ENCODE measurements at places on chromosomes 5 and 9.

- no peak for DNase-seq
Measured at GRCh38 chr5:107817951-107818350, 147.2 kb upstream of the EFNA5 start.

- DNase-seq, result no peak
Measured at GRCh38 chr9:4962085-4962484, 23.0 kb upstream of the JAK2 start.

GRCh38 chr5:42791151-42791550 is 20.5 kb downstream of the SELENOP start:
- peak; percentile 21 for DNase-seq

DNA sequence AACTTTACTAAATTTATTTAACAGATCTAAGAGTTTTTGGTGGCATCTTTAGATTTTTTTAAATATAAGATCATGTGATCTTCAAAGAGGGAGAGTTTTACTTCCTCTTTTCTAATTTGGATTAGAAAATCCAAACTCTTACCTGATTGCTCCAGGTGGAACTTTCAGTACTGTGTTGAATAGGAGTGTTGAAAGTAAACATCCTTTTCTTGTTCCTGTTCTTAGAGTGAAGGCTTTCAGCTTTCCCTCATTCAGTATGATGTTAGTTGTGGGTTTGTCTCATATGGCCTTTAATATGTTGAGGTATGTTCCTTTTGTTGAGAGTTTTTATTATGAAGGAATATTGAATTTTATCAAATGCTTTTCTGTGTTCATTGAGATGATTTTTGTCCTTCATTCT is 650.0 kb upstream of the SGCD start:
- DNase-seq, result no peak

GRCh38 chr5:40572391-40572790 is 107.3 kb upstream of the PTGER4 start:
- DNase-seq, result no peak

GRCh38 chr9:136544548-136544963 is 1.3 kb downstream of the NOTCH1 start:
- peak; percentile 29 for DNase-seq

- DNase-seq, result no peak
Measured at GRCh38 chr5:6728011-6728794, 15.0 kb downstream of the TENT4A start.

- DNase-seq, result no peak
Measured at GRCh38 chr5:56298336-56299090, 65.4 kb upstream of the ANKRD55 start.

GRCh38 chr5:175354964-175355363 is 89.0 kb downstream of the DRD1 start:
- DNase-seq, result no peak

GRCh38 chr5:148829734-148830133 is 3.3 kb downstream of the ADRB2 start:
- DNase-seq, result no peak

Measured in fibroblast of skin of right biceps (primary cell).